ENCODE measurements at places on chromosomes 12 and 14. TPM values are rescaled to one million over a fixed set of nuclear protein-coding genes. Genes with fewer than 3 reads are reported as not detected.

The GALNT9 gene
- total RNA-seq, result 3.1 TPM

The OR6C74 gene
- not detected for total RNA-seq

DNA sequence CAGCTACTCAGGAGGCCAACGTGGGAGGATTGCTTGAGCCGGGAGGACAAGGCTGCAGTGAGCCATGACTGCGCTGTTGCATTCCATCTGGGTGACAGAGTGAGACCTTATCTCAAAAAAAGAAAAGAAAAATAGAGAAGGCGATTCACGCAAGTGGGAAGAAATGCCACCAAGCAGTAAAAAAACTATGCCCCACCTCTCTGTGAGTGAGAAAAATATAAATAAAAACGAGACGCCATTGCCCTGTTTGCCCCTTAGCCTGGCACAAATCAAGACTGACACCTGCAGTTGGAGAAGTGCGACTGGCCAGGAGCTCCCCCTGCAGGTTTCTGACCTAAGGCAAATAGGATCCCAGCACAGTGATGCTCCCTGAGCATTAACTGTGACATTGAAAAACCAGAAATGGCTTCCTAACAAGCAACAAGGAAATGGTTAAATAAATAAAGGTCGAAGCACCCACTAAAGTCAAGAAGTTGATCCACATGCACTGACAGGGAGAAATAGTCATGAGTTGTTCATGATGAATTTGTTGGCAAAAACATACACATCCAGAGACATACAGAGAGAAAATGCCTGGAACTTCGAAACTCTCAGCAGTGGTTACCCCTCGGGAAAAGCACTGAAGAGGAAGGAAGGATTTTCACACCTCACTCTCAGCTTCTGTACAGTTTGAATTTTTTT lies 21.1 kb downstream of the GSC start:
- DNase-seq, result peak; percentile 63

DNA sequence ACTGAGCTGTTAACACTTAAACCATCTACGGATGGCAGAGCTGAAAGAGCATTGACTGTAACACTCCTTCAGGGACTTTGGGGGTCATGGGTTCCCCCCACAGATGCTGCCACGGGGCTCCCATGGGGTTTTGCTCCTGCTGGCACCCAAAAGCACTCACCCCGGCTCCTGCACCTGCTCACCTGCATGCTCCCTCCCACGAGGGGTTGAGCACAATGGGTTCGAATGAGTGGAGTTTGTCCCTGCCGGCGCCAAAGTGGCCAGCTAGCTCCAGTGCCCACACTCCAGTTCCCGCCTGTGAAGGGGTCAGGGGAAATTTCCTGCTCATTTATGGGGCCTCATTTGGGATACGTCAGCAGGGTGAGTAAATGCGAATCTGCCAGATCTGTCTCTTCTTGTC lies 40.7 kb downstream of the TNFAIP2 start:
- no peak for DNase-seq

- DNase-seq, result no peak
Measured at GRCh38 chr12:32091696-32092095, 15.0 kb upstream of the BICD1 start.

All from stomach (tissue), 19 donors.